AG10803 (cell line): ENCODE measurements at places on chromosomes 12 and 14.

- DNase-seq = no peak
These were observed 52.4 kb upstream of the CDKN3 start for GRCh38 chr14:54344445-54344844.

GRCh38 chr14:36517242-36518030, 2.6 kb downstream of the NKX2-1 start:
- no peak for DNase-seq

GRCh38 chr12:50824914-50825313, 17.8 kb upstream of the TMPRSS12 start:
- DNase-seq = no peak

DNA sequence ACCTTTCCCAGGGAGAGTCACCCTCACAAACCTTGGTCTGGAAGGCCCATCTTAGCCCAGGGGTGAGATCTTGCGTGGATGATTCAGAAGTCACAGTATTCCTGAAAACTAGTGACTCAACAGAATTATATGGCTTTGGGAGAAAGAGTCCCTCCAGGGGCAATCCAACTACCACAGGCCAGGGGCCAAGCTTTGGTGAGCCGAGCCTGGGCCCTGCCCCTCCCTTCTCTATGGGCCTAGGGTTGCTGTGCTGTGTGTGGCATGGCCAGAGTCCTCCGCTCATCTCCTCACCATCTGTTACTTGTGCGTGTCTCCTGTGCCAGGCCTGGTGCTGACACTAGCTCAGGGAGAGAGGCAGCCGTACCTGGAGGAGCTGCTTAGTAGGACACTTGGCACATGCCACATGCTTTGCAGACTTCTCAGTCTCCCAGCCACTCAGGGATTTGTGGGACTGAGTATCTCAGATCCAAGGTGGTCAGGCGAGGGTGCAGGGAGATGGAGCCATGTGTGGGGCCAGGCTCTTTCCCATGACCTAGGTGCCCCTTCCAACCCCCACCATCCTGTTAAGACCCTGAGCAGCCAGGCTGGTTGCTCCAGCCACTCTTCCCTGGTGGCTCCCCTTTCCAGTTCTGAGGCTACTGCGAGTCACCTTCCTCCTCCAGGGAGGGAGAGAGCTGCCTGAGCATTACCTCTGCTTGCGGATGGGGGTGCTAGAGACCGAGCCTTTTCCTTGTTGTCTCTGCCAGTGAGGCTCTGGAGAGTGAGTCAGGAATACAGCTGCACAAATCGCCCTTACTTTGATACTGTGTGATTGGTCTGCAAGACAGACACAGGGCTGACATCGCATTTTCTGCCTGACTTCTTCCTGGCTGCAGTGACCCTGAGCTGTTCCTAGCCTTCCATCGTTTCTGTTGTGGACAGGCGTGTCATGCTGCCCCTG, 94.1 kb downstream of the SLC25A47 start:
- DNase-seq = peak; percentile 88

GRCh38 chr14:24662753-24663152, 28.8 kb upstream of the GZMB start:
- no peak for DNase-seq

DNA sequence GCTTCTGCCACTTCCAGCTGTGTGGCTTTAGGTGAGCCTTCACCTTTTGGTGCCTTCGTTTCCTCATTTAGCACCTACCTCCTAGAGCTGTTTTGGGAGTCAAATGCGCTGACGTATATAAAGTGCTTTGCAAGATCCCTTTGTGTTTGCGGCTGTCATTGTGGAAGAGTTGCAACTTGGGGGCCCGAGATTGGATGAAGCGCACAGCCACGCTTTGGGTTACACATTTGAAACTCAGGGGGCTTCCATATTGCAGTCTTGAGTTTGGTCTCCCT, 636 bp upstream of the ARL6IP4 start:
- no peak for DNase-seq

- DNase-seq = peak; percentile 1
These were observed 230.5 kb downstream of the ATP23 start for GRCh38 chr12:58171914-58172313.
